ELF-1 (cell line): ENCODE measurements at places on chromosomes 7 and 10.

- DNase-seq = peak; percentile 69
These were observed 219.1 kb downstream of the TCF7L2 start for GRCh38 chr10:113169111-113169510.

GRCh38 chr10:59588791-59589190, 120.9 kb downstream of the SLC16A9 start:
- no peak for DNase-seq

GRCh38 chr7:31071645-31072029, 19.5 kb downstream of the ADCYAP1R1 start:
- DNase-seq = no peak

GRCh38 chr10:59271160-59271559, 91.2 kb downstream of the FAM13C start:
- no peak for DNase-seq
